Mesendoderm (in vitro differentiated cells): ENCODE measurements at places on chromosomes 4 and X.

- DNase-seq = no peak
These were observed 48.5 kb upstream of the IL15 start for GRCh38 chr4:141587897-141588296.

GRCh38 chr4:23413631-23414030 is 476.2 kb downstream of the PPARGC1A start:
- no peak for DNase-seq

DNA sequence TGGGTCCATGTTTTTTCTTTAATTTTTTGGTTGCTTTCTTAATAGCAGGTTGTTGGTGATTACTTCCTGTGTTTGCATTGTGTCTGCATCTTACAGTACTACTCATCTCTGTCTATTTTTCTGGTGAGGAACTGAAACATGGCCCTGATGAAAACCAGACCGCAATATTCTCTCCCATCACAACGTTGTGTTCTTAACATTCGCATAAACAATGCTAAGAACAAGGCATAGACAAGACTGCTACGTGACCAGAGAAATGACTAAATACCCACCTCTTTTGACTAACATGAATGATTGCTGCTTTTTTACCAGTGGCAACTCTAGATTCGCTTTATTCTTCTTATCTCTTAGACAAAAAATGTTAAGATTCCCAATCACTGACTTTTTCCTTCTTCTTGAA is 179.1 kb downstream of the GC start:
- DNase-seq = no peak

DNA sequence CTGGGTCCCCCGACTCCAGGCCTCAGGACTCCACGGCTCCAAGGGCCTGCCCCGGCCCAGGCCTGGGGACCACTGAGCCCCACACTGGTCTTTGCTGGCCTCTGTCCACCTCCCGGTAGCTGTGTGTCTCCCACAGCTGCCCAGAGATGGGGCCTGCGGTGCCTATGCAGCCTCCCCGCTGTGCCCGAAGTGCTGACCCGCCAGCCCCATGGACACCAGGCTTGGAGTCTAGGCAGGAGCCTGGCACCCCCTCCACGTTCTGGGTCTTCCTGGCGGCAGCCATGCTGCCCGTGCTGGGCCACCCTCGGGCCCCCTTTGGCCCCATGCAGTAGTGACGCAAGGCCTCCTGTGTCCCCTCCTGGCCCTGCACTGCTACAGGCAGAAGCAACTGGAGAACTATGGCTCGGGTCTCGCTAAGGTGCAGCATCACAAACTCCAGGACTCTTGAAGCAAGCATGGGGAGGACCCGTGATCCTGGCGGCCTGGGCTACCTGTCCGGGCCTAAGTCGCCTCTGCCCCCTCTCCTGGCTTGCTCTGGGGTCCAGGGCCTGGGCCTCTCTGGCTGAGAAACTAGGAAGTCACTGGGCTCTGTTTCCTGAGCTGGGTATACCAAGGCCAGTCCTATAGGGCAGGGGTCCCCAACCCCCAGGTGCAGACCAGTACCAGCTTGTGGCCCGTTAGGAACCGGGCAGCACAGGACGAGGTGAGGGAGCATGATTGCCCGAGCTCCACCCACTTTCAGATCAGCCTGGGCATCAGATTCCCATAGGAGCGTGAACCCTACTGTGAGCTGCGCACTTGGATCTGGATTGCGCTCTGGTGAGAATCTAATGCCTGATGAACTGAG is 917 bp downstream of the MYL5 start:
- DNase-seq = no peak

GRCh38 chr4:13955551-13955950 is 328.0 kb upstream of the BOD1L1 start:
- DNase-seq = no peak

GRCh38 chr4:41281038-41281634 is 24.4 kb downstream of the UCHL1 start:
- peak; percentile 91 for DNase-seq

DNA sequence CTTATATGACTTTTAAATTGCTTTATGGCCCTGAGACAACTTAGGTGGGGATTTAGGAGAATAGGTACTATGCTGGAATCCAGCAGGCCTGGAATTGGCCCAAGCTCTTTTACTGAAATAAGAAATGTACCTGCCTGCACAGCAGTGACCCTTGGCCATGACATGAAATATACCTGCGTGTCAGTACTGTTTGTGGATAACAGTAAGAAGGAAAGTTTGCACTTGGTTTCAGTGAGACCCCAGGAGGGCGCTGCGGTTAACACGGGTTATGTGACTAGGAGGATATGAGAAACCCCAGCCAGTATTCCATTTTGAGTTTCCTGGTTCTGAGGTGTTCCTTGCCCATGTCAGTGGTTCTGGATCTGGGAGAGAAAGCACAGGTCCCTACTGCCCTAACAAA is 5.3 kb downstream of the MTM1 start:
- DNase-seq = no peak

- DNase-seq = no peak
These were observed 89.4 kb upstream of the AFAP1 start for GRCh38 chr4:8028884-8029568.
